Osteoblast (primary cell): ENCODE measurements at places on chromosomes 16 and 17. TPM values are rescaled to one million over a fixed set of nuclear protein-coding genes. Genes with fewer than 3 reads are reported as not detected.

CIBAR2 gene
- total RNA-seq: under 0.01 TPM in 1 of 2 replicates, not detected in the other

MT2A gene
- 33.7 and 43.9 TPM in 2 replicates for total RNA-seq

GP1BA gene
- total RNA-seq: not detected in 2 replicates

DNA sequence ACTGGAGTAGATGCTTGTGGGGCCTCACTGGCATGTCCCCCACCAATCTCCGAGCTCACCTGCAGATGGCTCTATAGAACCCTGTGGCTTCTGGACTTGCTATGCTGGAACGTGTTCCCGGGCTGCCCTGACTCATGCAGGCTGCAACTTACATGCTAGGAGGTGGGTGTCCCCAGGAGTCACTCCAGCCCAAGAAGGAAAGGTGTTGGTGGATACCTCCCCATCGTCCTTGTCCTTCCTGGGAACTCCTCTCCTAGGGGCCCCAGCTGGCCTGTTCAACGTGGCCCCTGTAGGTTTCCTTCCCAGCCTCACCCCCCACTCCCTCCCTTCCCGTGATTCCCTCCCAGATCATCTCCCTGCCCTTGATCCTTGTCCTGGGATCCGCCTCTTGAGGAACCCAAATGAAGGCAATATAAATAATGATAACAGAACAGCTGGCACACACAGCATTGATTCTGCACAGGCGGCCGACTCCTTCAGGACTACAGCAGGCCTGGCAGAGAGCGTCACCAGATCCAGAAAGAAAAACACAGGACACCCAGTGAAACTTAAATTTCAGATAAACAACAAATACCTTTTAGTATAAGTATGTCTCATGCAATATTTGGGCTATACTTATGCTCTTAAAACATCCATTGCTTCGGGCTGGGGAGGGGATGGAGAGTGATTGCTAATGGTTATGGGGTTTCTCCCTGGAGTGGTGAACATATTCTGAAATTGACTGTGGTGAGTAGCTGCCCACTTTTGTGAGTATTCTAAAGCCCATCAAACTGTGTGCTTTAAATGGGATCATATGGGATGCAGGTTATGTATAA lies 221.1 kb upstream of the GSE1 start:
- H3K27ac ChIP-seq: no peak overlapping the region
- no peaks in the 10 kb centered on the region for H3K36me3 ChIP-seq
- H3K27me3 ChIP-seq: no peaks in the 10 kb centered on the region
- DNase-seq: peak; percentile 58
- peaks cover 30% of the 10 kb centered on the region for H3K4me1 ChIP-seq

GRCh38 chr16:81366316-81366932 lies 51.7 kb downstream of the GAN start:
- peaks cover 36% of the 10 kb centered on the region for H3K36me3 ChIP-seq
- H3K27me3 ChIP-seq: no peaks in the 10 kb centered on the region
- H3K4me1 ChIP-seq: no peaks in the 10 kb centered on the region

DNA sequence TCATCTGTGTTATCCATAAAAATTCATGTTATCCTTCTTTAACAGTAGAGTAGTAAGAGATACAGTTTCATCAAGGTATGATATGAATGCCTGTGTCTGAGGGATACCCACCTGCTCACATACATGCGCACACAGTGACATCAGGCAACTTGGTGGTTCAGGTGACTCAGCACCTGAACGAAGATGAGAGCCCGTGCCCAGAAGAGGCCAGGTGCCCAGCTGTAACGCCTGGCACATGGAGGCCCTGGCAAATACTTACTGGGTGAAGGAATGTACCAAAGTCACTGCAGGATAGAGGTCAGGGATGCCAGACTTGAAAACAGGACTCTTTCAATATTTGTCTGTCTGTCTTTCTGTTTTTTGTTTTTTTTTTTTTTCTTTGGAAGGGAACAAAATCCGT lies 72.6 kb upstream of the LGALS9 start:
- H3K36me3 ChIP-seq: no peaks in the 10 kb centered on the region
- peaks cover 30% of the 10 kb centered on the region for H3K4me1 ChIP-seq
- H3K4me3 ChIP-seq: no peak overlapping the region
- no peak overlapping the region for H3K27ac ChIP-seq
- no peaks in the 10 kb centered on the region for H3K27me3 ChIP-seq

DNA sequence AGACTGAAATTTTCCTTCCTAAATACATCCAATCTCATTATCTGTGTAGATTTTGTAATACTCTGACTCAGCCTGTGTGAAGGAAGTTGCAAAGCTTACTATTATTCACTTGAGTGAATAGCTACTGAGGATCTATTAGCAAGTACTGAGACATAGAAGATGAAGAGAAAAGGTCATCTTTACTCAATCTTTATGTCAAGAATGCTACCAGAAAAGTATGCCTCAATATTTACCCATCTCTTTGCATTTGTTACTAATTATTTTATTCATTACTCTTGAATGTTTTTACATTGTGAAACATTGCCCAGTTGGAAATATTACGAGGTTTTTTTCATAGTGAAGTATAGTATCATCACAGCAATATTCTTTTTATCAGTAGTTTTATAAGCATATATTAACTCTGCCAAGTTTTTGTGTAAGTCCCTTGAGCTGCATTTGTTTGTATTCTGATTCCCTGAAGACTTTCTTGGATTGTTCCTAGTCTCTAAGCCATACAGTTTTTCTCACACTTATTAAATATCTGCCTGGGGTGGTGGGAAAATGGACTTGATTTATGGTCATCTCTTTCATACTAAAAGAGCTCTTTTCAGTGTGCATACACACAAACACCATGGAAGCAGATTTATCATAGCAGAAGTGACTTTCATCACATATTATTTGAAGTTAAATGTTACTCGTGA lies 110.4 kb downstream of the MRTFB start:
- peaks cover 37% of the 10 kb centered on the region for H3K4me1 ChIP-seq
- no peak overlapping the region for H3K4me3 ChIP-seq
- peak overlapping the region; percentile 84 for H3K27ac ChIP-seq
- peak; percentile 75 for DNase-seq
- H3K27me3 ChIP-seq: no peaks in the 10 kb centered on the region
- H3K36me3 ChIP-seq: no peaks in the 10 kb centered on the region

- peaks cover 9% of the 10 kb centered on the region for H3K4me1 ChIP-seq
- no peak overlapping the region for H3K4me3 ChIP-seq
- no peaks in the 10 kb centered on the region for H3K36me3 ChIP-seq
- DNase-seq: no peak
These were observed 25.1 kb upstream of the CNOT1 start for GRCh38 chr16:58654560-58655214.

DNA sequence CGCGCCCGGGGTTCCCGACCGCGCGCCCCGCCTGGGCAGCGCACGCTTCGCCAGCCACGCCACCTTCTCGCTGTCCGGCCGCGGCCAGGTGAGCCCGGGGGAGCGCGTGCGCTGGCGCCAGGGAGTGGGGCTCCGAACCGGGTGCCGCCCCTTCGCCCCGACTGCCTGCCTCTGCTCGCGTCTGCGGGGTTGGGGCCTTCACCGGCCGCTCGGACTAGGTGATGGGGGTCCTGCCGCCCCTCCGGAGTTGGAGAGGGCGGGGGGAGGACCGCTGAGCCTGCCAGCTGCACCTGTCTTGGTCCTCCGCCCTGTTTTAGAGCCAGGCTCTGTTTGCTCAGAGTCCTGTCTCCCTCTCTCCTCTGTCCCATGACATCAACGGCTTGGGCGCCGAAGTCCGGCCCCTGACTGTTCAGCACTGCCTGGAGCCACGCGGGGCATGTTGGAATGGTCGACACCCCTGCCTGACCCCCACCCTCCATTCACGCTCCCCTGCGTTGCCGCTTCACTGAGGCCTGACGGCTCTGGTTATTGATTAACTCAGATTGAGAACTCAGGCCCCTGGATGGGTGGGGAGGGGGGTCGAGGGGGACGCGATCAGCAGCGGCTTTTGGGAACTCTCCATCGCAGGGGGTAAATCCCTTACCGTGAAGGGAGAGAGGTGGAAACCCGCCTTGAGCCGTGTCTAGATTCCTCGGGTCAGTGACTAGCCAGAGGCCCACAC lies 748 bp downstream of the SMTNL2 start:
- no peaks in the 10 kb centered on the region for H3K36me3 ChIP-seq
- no peak overlapping the region for H3K27ac ChIP-seq
- H3K27me3 ChIP-seq: peaks cover 43% of the 10 kb centered on the region
- H3K4me3 ChIP-seq: no peak overlapping the region
